ENCODE measurements at places on chromosomes 4 and X.
A peak's percentile ranks its signal among the peaks of the same experiment; 100 is the strongest.

DNA sequence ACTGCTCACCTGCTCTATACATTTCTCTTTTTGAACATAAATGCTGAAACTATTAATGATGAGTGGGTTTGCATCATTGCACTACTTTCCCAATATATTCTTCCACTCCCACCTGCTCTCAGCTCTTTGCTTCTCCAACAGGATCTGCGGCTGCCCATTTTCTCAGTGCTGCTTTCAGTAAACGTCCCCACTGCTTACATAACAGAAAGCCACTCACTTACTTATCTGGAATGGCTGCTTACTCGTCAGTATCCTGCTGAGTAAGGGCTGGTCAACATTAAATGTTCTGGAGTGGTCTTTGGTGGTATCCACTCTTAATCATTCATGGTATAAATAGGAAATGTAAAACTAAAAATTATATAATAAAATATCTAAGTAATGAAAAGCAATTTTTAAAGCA is 112.8 kb upstream of the HPF1 start:
- DNase-seq: no peak

DNA sequence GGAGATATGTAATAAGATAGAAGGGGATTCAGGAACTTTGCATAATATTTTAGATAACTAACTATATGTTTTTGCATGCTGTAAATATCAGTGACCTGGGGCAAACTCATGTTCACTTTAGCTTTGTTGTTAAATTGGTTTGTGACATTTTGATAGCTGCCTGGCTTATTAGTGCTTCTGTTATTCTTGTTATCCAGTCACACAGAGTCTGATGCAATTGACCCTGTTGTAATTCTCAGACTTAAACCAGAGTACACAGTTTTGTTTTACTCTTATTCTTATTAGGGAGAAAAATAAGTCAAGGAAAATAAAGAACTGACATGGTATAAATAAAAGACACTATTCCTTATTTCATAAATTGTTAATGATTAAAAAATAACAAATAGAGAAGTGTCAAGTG is 516.7 kb upstream of the SLIT2 start:
- DNase-seq: no peak

GRCh38 chrX:22740836-22741235 is 258.9 kb upstream of the DDX53 start:
- DNase-seq: no peak

- DNase-seq: no peak
These were observed 100.7 kb upstream of the ZDHHC15 start for GRCh38 chrX:75623535-75623934.

GRCh38 chr4:107219681-107220080 is 183.6 kb upstream of the DKK2 start:
- DNase-seq: no peak

GRCh38 chrX:123993326-123993725 is 31.8 kb downstream of the STAG2 start:
- no peak for DNase-seq

- peak; percentile 85 for DNase-seq
These were observed 104.0 kb downstream of the FAM53A start for GRCh38 chr4:1579901-1580691.

GRCh38 chrX:30653415-30654131 is at the start of gene GK:
Gene GK, plus strand, starts transcription at chrX:30653423. Its CDS starts 115 bp downstream, at chrX:30653538.
- DNase-seq: no peak

GRCh38 chr4:46390355-46391058 is 579 bp upstream of the GABRA2 start:
- no peak for DNase-seq

GRCh38 chr4:38254825-38255224 is 294.6 kb downstream of the PTTG2 start:
- DNase-seq: no peak

GRCh38 chrX:39996536-39996935 is 101.2 kb downstream of the BCOR start:
- no peak for DNase-seq

DNA sequence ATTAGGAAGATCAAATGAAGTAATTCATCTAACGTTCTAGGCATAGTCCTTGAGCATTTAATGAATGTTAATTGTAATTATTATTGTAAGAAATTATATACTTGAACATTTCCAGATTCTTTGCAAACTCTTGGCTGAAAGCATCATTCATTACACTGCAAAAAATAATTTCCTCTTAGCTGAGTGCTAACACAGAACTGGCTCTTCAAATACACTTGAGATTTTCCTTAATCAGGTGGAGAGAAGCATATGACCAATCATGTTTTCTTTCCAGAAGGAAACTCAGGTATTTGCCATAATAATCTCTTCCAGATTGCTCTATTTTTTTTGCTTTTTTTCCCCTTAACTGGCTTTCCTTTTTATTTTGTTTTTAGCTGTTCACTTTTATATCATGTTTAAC is 42.5 kb downstream of the SLC39A8 start:
- DNase-seq: no peak

- DNase-seq: no peak
These were observed 70.6 kb downstream of the MGST2 start for GRCh38 chr4:139736274-139736660.

DNA sequence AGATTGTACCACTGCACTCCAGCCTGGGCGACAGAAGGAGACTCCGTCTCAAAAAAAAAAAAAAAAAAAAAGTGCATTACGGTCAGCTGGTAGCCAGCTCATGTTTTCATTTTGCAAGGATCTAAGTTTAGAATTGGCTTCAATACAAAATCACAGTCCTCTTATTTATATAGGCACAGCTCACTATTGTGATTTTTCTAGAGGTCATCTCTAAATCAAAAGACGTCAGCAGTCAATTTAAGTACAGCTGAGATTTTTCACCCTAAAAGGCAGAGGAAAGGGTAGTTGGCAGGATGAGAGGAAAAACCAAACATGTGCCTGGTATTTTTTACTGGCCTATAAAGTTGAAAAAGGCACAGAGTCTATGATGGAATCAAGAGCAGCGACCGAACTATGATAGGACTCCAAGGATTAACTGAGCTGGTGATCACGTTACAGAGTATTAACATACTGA is 30.8 kb downstream of the ASB5 start:
- DNase-seq: no peak

- no peak for DNase-seq
These were observed at the start of gene GLOD5 for GRCh38 chrX:48761674-48762471. Gene GLOD5, plus strand, starts transcription at chrX:48761747. Its CDS starts 44 bp downstream, at chrX:48761791.

DNA sequence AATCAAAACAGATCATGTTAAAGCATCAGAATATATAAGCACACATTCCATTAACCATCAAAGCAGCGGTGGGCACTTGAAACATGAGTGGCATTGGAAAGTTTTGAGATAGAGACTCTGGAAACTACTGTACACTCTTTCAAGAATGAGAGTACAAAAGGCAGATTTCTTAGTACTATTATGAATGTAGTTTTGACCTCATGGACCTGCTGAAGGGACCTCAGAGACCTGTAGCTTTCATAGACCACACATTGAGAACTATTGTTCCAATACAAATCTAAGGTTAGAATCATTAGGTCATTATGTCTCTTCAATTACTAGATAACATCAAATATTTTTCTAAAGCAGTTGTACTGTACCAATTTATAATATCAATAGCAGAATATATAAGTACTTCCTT is 283.6 kb downstream of the RPA4 start:
- DNase-seq: no peak

- no peak for DNase-seq
These were observed 63.5 kb downstream of the UCHL1 start for GRCh38 chr4:41320278-41320677.

DNA sequence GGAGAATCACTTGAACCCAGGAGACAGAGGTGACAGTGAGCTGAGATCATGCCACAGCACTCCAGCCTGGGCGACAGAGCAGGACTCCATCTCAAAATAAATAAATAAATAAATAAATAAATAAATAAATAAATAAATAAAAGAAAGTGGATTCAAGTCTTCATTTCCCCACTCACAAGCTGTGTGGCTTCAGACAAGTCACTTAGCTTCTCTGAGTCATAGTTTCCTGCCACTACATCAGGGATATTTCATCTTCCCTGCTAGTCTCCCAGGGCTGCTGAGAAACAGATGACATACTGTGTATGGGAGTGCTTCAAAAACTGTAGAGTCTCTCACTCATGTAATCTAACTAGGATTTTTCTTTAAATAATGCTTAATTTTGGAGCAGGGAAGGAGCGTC is 37.2 kb downstream of the TBC1D9 start:
- no peak for DNase-seq

GRCh38 chr4:88989990-88990389 is 67.0 kb downstream of the FAM13A start:
- no peak for DNase-seq

DNA sequence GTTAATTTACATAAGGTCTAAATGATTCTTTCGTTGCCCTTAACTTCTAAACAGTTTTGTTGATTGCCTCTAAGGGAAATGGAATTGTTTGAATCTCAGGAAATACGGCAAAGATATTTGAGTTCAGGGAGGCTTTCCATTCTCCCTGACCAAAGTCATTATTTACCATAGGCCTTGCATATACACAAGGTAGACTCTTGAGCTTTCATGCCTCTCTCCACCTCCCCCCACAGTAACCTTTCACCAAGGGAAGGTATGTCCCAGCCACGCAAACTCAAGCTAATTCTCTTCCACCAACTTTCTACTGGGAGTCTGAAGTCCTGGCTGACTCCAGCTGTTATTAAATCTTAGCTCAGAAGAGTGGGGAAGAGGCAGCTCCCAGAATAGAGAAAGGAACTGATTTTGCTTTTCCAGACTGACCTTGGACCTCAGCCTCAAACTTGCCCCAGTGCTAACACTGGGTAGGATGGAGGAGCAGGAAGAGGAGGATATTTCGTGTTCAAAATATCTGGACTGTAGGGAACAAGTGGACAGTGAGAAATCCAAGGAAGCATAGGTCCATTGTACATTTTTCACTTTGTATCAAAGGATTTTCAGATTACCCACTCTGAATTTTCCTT is 1.4 kb downstream of the IGSF1 start:
- DNase-seq: no peak

- DNase-seq: no peak
These were observed 14.6 kb upstream of the SLC25A4 start for GRCh38 chr4:185128272-185129119.

DNA sequence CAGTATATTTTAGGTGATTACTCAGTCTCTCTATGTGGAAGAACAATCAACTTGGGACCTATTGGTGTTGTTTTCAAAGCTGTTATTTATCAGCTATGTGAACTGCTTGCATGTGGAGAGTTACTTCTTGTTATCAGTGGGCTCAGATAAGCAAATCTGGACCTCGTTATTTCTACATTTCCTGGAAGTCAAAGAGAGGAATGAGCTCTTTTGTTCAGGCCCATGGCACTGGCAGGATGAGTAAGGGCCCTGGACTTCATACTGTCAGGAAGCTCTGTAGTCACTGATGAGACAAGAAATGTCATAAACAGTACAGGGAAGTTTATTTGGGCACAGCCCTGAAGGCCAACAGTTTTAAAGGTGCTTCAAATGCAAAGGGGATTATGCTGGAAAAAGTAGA is 760.6 kb upstream of the EPHA5 start:
- DNase-seq: no peak

DNA sequence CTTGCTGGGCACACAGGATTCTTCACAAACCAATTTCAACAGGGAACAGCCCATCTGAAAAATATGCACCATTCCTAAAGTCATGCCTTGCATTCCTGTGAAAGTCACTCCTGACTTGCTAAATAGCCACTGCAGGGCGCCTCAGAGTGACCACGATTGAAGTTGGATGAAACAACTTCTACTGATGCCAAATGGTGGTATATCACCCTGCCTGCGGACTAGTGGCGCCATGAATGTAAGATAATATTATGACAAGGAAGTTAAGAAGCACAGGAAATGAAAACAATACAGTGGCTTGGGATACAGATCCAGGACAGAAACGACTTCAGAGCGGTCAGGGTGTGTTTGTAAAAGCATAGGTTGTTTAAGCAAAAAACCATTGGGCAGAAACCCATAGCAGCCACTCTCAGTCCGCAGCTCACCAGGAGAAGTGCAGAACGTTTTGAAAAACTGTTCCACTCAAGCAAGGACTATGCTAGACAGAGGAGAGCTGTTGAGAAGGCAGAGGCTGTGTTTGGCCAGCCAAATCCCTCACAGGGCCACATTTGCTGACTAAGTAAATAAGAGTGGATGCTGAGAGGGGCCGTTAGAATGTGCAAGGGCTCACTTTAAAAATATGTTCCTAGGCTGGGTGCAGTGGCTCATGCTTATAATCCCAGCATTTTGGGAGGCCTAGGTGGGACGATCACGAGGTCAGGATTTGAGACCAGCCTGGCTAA is 250.4 kb downstream of the PTTG2 start:
- DNase-seq: no peak

DNA sequence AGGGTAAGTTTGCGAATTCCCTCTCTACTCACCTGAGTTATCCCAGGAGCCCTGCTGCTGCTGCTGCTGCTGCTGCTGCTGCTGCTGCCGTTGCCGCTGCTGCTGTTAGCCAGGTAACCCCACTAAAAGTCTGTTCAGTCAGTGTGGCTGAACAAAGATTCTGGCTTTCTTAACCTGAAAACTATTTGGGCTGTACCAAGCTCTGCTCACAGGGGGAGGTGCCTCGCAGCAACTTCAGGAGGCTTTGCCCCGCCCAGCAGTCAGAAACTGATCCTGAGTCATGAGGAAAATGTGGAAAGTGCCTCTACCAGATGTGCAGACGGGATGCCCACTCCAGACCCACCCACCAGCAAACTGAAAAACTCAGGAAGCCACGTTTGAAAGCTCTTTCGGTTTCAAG is at the start of gene CAPN6:
Gene CAPN6 (minus strand): TSS at position 145 of the 400 bp plus-strand sequence. CDS start 6,547 bp downstream, outside the sequence.
- DNase-seq: no peak

GRCh38 chr4:3177905-3178304 is 71.1 kb upstream of the MSANTD1 start:
- DNase-seq: no peak

- DNase-seq: no peak
These were observed 116.6 kb downstream of the SH2D1A start for GRCh38 chrX:124462931-124463330.

GRCh38 chrX:22249371-22249770 is 23.3 kb upstream of the CBLL2 start:
- DNase-seq: no peak

- DNase-seq: no peak
These were observed 7.7 kb downstream of the AMMECR1 start for GRCh38 chrX:110310000-110310790.

DNA sequence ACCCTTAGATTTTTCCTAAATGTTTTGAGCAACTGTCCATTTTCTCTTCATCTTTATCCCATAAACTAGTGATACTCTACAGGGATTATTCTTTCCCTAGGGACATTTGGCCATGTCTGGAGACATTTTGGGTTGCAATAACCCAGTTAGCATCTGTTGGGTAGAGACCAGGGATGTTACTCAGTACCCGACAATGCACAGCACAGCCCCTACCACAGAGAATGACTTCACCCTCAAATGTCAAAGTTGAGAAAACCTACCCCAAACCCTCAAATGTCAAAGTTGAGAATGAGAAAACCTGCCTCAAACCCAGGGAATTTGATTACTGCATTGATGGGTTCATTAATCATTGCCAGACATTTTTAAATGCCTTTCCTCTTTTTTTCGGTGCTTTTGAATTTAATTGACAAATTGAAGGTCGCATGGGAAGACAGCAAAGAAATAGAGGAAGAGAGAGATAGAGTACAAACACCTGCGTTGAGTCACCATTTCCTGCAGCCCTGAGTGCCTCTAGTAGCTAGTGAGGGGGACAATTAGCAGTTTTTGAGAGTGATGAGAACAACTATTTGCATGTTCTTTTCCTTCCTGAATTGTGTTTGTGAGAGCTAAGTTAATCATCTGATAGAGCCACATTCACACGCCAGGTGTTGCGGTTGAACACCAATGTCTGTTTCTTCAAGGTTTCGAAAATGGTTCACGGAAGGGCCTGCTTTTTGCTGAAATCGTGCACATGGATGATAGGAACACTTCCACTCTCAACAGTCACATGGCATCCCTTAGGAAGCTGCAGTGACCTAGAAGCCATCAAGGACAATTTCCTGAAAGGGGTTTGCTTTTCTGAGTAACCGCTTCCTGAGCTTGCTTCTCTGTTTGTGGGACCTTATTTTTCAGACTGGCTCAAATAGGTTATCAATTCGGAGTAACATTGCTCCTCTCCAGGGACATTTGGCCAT is 203.9 kb upstream of the VCX3A start:
- no peak for DNase-seq
